Left ventricle myocardium inferior (tissue), 1 donor: ENCODE measurements at places on chromosomes 3 and 15.
A peak's percentile ranks its signal among the peaks of the same experiment; 100 is the strongest.

GRCh38 chr3:191065181-191065805, 133.7 kb upstream of the OSTN start:
- H3K27me3 ChIP-seq, result no peaks in the 10 kb centered on the region
- DNase-seq, result no peak
- no peak overlapping the region for H3K4me3 ChIP-seq
- no peaks in the 10 kb centered on the region for H3K36me3 ChIP-seq
- H3K27ac ChIP-seq, result peak overlapping the region; percentile 51

GRCh38 chr3:149234671-149235245, 13.1 kb upstream of the CP start:
- H3K4me3 ChIP-seq, result no peak overlapping the region
- H3K4me1 ChIP-seq, result peaks cover 8% of the 10 kb centered on the region
- DNase-seq, result no peak
- H3K36me3 ChIP-seq, result no peaks in the 10 kb centered on the region

GRCh38 chr3:43688245-43688650, 2.5 kb upstream of the ABHD5 start:
- H3K27ac ChIP-seq, result no peak overlapping the region
- H3K27me3 ChIP-seq, result no peaks in the 10 kb centered on the region
- H3K36me3 ChIP-seq, result no peaks in the 10 kb centered on the region
- peaks cover 29% of the 10 kb centered on the region for H3K4me1 ChIP-seq
- no peak overlapping the region for H3K4me3 ChIP-seq

GRCh38 chr3:146813496-146813895, 208.3 kb upstream of the PLSCR5 start:
- no peak overlapping the region for H3K4me3 ChIP-seq
- no peaks in the 10 kb centered on the region for H3K4me1 ChIP-seq
- H3K27me3 ChIP-seq, result no peaks in the 10 kb centered on the region
- DNase-seq, result no peak
- H3K36me3 ChIP-seq, result no peaks in the 10 kb centered on the region

- no peaks in the 10 kb centered on the region for H3K27me3 ChIP-seq
- DNase-seq, result no peak
- no peak overlapping the region for H3K4me3 ChIP-seq
- no peaks in the 10 kb centered on the region for H3K4me1 ChIP-seq
- no peaks in the 10 kb centered on the region for H3K36me3 ChIP-seq
Measured at GRCh38 chr3:115922681-115923347, 299.5 kb downstream of the GAP43 start.
